ENCODE measurements at places on chromosomes 5 and 9. TPM values are rescaled to one million over a fixed set of nuclear protein-coding genes. Genes with fewer than 3 reads are reported as not detected.

DNA sequence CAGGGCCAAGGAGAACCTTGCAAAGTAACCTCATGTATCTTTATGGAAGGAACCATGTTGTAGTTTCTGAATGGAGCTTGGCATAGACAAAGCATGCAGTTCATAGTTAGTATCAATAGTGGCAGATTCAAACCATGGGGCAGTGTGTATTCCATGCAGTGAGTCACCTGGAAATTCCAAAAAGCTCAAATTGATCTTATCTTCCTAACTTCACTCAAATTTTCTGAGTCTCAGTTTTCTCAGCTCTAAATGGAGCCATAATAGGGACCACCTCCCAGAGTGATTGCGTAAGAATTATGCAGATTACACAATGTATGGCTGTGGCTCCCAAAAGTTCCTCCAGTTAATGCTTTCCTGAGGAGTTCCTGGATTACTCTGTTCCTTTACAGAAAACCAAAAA lies 549.9 kb upstream of the KLF4 start:
- no peak for DNase-seq

GRCh38 chr5:9623661-9624060 lies 6.5 kb downstream of the TAS2R1 start:
- no peak for DNase-seq

DNA sequence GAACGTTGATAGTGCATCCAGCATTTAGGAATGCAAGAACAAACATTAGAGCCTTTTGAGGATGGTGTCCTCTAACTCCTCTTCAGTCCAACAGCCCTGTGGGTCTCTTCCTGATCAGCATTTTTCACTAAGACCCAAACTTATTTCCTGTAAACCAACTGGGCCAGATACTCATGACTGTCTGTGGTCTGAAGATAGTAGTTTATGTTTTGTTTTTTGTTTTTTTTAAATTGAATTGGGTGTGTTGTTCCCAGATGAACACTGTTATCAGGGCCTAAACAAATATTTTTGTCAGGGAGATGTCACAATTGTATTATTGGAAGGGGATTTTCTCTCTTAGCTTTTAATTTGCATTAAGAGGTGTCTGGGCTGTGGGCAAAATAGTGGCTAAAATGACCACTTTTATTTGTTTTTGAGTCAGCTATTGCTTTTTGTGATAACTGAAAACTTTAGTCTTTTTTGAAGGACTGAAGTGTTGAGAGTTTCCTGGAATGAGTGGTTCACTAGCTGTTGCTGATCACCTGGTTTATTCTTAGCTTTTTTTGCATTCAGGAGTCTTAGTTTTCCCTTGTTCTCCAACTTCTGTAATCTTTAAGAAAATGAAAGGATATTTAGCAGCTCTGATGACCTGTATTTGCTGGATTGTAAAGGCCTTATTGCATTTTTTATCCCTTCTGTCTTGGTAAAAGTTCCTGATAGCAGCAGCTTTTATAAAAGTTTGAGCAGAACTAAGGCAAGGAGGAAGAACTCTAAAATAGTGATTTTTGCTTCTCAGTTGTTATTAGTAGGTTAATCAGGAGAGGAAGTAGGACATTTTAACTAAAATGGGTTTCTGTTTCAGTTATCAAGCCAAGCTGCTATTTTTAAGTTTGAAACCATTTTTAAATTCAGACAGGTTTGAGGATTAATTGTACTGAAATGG lies 5.5 kb downstream of the MAN2A1 start:
- no peak for DNase-seq

- no peak for DNase-seq
Measured at GRCh38 chr5:74895906-74896305, 29.7 kb upstream of the FAM169A start.

DNA sequence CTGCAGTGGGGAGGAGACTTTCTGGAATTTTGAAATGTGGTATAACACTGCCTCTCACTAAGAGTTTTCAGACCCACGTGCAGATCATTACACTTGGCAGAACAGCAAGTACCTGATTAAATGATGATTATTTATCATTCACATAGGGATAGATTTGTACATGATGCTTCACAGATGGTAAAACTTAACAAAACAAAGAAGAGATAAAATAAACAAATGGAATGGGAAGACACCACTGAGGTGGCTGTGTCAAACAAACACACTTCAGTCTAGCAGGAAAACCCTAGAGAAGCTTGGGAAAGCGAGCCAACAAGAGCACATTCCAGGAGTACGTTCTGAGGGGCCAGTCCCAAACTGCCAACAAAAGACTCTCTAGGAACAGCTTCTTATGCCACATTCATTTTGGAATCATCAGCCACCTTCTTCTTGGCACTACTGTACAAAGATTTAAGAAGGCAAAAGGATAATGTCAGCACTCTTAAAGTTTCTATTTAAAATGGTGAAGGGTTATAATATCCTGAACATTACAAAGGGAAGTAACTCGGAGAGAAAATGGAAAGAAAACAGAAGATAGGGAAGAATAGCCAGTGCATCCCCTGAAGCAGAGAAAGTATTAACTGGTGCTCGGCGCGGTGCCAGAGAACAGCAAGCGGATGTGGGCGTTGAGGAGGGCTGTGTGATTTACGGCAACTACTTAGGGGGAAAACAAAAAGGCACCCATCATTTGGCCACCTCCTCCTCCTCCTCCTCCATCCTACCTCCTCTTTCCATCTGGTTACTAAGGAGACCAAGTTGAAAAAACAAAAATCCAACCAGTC lies 1.6 kb downstream of the MED27 start:
- no peak for DNase-seq

DNA sequence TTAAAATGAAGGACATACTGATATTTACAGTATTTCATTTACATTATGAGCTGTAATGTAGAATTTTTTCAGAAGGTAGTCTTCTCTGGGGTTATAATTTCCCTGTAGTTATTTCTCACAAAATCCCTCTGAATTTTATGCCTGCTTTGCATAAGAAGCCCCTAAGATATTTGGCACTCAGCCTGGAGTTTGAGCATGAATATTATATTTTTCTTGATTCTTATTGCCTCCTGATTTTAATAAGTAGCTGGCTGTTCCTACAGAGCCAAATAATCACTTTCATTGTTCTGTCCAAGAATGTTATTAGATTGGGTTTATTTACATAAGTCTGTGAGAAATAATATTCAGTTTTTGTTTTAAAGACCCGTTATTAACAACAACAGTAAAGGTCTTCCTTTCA lies 195.0 kb downstream of the FER start:
- no peak for DNase-seq

- no peak for DNase-seq
Measured at GRCh38 chr9:107208121-107208520, 75.0 kb upstream of the RAD23B start.

DNA sequence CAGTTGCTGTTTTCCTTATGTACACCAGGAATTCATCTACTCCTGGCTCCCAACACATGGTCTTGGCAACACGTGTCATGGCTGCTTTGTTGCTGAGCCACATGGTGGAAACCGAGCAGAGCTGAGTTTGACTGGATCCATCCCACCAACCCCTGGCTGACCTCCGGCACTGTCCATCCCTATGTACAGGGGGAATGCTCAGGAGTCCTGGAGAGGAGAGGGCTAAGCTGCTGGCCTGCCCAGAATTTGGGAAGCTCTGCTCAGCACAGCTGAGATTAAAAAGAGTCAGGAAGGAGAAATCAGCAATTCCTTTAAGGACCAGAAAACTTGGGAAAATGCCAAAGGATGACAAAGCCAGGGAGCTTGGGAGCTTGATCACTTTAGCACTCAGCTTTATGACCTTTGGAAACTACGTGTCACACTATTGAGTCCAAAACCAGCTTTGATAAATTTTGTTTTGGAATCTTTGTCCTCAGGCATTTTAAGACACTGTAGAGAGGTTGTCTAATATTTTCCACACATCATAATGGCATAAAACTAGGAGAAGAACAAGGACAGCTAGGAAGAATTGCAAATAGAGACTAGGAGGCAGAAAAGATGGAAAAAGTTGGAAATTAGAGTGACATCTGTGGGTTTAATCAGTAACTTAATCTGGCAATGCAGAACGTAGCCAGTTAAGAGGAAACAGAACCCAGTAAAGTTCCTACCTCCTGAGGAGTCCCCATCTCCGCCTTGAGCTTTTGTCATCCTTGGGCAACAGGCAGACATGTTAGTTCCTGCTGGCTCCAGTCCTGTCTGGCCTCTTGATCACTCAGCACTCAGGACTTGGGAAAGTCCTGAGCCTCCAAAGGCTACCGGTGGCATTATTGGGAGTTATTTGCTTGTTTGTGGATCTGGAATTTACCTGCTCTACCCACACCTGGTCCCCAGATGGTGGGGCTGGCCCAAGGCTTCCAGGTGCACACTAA lies 62.5 kb upstream of the PLPP1 start:
- DNase-seq, result no peak

DNA sequence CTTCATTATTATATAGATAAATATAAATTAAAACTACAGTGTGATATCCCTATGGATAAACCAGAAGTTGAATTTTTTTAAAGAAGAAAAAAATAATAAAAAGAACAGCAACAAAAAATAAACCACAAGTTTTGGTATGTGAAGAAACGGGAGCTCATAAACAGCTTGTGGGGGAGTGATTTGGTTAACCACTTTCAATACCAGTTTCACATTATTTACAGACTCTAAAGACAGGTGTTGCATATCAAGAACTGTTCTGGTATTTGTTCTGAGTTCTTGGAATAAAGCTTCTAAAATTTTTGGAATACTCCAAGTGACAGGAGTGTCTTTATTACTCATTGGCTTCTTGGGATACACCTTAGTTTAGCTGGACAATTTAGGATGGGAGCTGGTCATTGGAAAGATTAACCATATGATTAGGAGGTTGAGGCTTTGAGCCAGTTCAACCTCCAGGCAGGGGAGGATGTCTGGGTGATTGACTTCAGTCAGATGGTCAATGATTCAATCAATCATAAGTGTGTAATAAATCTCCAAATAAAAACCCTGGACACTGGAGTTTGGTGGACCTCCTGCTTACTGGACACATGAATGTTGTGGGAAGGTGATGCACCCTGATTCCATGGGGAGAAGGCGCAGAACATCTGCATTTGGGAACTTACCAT lies 2223.1 kb upstream of the C9orf72 start:
- no peak for DNase-seq

GRCh38 chr5:39225405-39226099 lies 6.2 kb upstream of the FYB1 start:
- DNase-seq, result no peak

- DNase-seq, result no peak
Measured at GRCh38 chr5:33938881-33939280, 2.7 kb downstream of the RXFP3 start.

- DNase-seq, result no peak
Measured at GRCh38 chr5:175471196-175471595, 7.2 kb upstream of the SFXN1 start.

- DNase-seq, result no peak
Measured at GRCh38 chr9:98763986-98764745, 32.2 kb downstream of the ANKS6 start.

- DNase-seq, result no peak
Measured at GRCh38 chr9:134186471-134187109, 22.2 kb upstream of the RNU6ATAC start.

DNA sequence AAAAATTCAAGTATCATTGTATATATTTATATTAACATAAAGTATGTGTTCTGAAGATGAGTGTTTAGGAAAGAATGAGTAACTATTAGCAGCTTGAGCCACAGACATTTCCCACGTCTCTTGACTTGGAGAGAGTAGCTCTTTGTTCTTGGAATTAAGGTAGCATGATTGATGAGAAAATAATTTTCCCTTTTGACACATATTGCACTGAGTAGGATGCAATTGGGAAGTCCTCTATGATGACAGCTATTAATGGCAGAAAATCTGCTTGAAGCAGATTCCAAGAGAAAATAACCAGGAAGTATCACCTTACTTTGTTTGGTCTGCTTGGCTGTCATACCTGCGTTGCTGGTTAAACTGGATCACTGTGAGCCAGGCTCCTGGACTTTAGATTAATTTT lies 204.8 kb downstream of the TLE4 start:
- DNase-seq, result no peak

GRCh38 chr9:134643222-134643671 lies 1.6 kb downstream of the COL5A1 start:
- DNase-seq, result no peak

GRCh38 chr9:68537616-68537880 lies 3.1 kb downstream of the TMEM252 start:
- DNase-seq, result no peak

- no peak for DNase-seq
Measured at GRCh38 chr5:180251141-180251540, 40.7 kb downstream of the MAPK9 start.

DNA sequence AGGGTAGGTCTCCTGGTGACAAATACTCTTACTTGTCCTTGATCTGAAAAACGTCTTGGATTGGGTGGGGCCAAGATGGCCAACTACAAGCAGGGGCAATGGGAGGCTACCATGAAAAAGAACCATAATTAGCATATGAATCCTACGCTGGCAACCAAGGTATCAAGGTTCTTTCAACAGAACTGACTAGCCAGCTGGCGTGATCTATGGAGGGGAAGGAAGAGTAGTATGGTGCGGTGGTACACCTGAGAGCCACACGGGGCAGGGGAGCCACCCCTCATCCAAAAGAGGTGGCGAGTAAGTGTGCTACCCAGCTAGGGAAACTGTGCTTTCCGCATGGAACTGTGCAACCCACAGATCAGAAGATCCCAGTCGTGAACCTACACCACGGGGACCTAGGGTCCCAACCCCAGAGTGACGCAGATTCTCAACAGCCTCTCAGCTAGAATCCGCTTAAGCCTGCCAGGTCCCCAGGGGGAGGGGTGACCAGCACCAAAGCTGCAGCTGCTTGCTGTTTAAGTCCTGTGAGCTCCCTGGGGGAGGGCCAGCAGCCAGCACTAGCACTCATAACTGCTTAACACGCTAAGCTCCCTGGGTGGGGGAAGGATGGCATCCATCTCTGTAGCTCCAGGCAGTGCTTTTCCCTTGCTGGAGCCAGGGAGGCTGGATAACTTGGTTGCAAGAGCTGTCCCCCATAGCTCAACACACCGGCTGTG lies 334.8 kb downstream of the FBXL17 start:
- no peak for DNase-seq

DNA sequence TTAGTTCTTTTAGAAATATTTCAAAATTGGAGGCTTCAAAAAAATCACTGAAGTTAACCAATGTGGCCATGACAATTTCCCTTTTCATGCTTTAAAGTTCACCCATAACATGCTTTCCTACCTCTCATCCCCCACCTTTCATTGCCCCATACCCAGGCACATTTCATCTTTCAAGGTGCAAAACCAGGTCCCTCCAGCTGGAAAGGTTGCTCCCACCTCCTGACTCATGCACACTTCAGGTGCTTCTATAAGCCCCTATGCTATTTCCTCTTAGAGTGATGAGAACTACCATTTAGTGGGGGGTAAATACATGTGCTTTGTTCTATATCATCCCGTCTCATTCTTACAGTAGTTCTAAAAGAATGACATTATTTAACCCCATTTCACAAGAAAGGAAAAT lies 15.4 kb downstream of the FYB1 start:
- DNase-seq, result no peak

DNA sequence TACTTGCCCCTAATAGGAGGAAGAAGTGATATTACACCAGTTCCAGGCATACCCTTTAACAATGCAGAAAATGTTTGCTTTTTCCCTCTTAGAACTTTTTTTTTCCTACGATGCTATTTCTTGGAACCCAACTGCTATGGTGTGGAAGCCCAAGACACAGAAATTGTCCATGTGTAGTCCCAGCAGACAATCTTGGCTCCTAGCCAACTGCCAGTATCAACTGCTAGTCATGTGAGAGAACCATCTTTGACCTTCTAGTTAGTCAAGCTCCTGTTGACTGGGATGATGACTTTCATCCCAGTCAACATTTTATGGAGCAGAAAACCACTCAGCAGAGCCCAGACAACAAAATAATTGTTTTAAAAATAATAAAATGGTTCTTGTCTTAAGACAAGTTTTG lies 532.4 kb downstream of the TLR4 start:
- DNase-seq, result no peak

DBH gene
- 0.80 TPM for polyA plus RNA-seq

SV2C gene
- 0.35 TPM for polyA plus RNA-seq

LRRTM2 gene
- 2.2 TPM for polyA plus RNA-seq

BTNL9 gene
- 12.1 TPM for polyA plus RNA-seq

CBY3 gene
- polyA plus RNA-seq, result not detected

Measured in right renal pelvis (tissue), 4 donors.